ENCODE measurements at places on chromosomes 3 and 15. TPM values are rescaled to one million over a fixed set of nuclear protein-coding genes. Genes with fewer than 3 reads are reported as not detected.

The NECTIN3 gene
- total RNA-seq = 50.0 TPM

The MNS1 gene
- total RNA-seq = 3.5 TPM

The SYNPR gene
- total RNA-seq = not detected

The TNK2 gene
- 8.6 TPM for total RNA-seq

The CKMT1B gene
- total RNA-seq = not detected

The ABHD6 gene
- 8.5 TPM for total RNA-seq

The P2RY1 gene
- 0.39 TPM for total RNA-seq

The VGLL3 gene
- 52.6 TPM for total RNA-seq

The VWA5B2 gene
- not detected for total RNA-seq

The CCDC39 gene
- not detected for total RNA-seq

The PDCD10 gene
- 46.3 TPM for total RNA-seq

The CELSR3 gene
- 0.73 TPM for total RNA-seq
